Activated CD4-positive, alpha-beta T cell treated with anti-CD3 and anti-CD28 coated beads for 36 hours (primary cell): ENCODE measurements at places on chromosomes 6 and 20. TPM values are rescaled to one million over a fixed set of nuclear protein-coding genes. Genes with fewer than 3 reads are reported as not detected.

The NKAPL gene
- total RNA-seq: 0.14 TPM

- no peak overlapping the region for H3K27ac ChIP-seq
- H3K4me1 ChIP-seq: no peaks in the 10 kb centered on the region
- H3K27me3 ChIP-seq: peaks cover 2% of the 10 kb centered on the region
- no peaks in the 10 kb centered on the region for H3K36me3 ChIP-seq
- no peak for DNase-seq
Observed at GRCh38 chr6:8278562-8278961, 156.8 kb downstream of the SLC35B3 start.

DNA sequence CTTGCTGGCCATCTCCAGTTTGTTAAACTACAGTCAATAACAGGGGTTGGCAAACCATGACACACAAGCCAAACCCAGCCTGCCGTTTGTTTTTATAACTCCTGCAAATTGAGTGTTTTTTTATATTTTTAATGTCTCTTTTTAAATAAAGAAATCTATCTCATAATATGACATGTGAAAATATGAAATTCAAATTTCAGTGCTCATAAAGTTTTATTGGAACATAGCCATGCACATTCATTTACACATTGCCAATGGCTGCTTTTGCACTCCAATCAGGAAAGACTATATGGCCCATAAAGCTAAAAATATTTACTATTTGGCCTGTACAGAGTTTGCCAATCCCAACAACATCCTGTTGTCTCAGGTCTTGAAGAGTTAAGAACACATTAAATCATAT is 129.0 kb upstream of the SRSF6 start:
- H3K27ac ChIP-seq: no peak overlapping the region
- H3K36me3 ChIP-seq: peaks cover 2% of the 10 kb centered on the region
- DNase-seq: no peak
- no peak overlapping the region for H3K4me3 ChIP-seq
- H3K4me1 ChIP-seq: no peaks in the 10 kb centered on the region

The GJA10 gene
- not detected for total RNA-seq
